ENCODE measurements at places on chromosomes 2 and 18. TPM values are rescaled to one million over a fixed set of nuclear protein-coding genes. Genes with fewer than 3 reads are reported as not detected.

GRCh38 chr2:174835797-174836255 lies 71.6 kb upstream of the CHRNA1 start:
- no peaks in the 10 kb centered on the region for H3K36me3 ChIP-seq
- no peak overlapping the region for H3K27ac ChIP-seq
- H3K4me1 ChIP-seq = no peaks in the 10 kb centered on the region
- H3K27me3 ChIP-seq = no peaks in the 10 kb centered on the region
- no peak overlapping the region for H3K4me3 ChIP-seq

- no peaks in the 10 kb centered on the region for H3K36me3 ChIP-seq
- no peak overlapping the region for H3K4me3 ChIP-seq
- peak; percentile 28 for DNase-seq
- no peak overlapping the region for H3K27ac ChIP-seq
Measured at GRCh38 chr2:111200333-111200881, 79.7 kb downstream of the BCL2L11 start.

DNA sequence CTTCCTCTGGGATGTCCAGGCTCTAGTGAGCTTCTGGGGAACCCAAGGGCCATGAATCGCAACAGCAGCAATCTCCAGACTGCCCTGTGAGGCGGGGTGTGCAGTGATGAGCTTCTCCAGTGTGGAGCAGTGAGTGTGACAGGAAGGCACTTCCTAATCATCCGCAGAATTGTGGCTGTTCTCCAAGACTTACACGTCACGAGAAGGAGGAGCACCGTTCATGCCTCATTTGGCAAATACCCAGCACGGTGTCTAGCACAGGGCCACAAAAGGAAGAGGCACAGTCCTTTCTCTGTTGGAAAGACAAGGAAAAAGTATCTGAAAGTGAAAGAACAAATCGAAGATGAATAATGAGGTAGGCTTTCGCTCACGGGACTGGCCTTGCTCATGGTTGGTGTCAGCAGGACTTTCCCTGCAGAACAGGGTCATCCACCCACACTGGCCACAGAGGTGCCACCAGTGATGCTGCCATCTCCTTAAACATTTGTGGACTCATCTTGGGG lies 125.1 kb upstream of the HAAO start:
- no peaks in the 10 kb centered on the region for H3K27me3 ChIP-seq
- no peaks in the 10 kb centered on the region for H3K4me1 ChIP-seq
- H3K27ac ChIP-seq = peak overlapping the region; percentile 4
- no peak overlapping the region for H3K4me3 ChIP-seq
- DNase-seq = no peak

- H3K27ac ChIP-seq = no peak overlapping the region
- no peaks in the 10 kb centered on the region for H3K36me3 ChIP-seq
- DNase-seq = no peak
- H3K4me3 ChIP-seq = no peak overlapping the region
Measured at GRCh38 chr2:240768216-240768615, 51.8 kb downstream of the KIF1A start.

DNA sequence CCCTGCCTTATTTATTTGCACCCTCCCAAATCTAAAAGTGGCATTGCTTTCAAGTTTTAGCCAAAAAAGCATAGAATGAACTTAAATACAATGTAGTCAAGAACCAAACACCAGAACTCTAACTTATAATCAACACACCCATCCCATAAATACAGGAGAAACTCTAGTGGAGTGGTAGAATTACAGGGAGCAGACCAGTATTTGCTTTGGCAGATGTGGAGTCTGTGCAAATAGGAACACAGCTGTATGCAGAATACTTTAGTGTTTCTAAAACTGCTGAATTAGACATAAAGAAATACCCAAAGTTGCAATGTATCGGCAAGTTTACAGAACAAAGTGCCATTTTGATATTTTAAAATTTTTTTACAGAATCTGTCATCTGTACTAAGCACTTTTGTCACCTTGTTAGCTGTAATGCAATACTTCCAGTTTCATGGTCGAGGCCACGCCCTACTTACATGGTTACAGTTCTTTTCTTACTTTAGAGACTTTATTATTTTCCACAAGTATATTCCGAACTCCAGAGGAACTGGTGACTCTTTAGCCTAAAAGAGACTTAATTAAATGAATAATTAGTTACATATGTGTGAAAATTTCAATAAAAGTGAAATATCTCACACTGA lies 23.7 kb upstream of the COL5A2 start:
- no peak overlapping the region for H3K27ac ChIP-seq
- H3K27me3 ChIP-seq = no peaks in the 10 kb centered on the region
- H3K4me3 ChIP-seq = no peak overlapping the region
- no peaks in the 10 kb centered on the region for H3K4me1 ChIP-seq
- no peak for DNase-seq
- no peaks in the 10 kb centered on the region for H3K36me3 ChIP-seq

DNA sequence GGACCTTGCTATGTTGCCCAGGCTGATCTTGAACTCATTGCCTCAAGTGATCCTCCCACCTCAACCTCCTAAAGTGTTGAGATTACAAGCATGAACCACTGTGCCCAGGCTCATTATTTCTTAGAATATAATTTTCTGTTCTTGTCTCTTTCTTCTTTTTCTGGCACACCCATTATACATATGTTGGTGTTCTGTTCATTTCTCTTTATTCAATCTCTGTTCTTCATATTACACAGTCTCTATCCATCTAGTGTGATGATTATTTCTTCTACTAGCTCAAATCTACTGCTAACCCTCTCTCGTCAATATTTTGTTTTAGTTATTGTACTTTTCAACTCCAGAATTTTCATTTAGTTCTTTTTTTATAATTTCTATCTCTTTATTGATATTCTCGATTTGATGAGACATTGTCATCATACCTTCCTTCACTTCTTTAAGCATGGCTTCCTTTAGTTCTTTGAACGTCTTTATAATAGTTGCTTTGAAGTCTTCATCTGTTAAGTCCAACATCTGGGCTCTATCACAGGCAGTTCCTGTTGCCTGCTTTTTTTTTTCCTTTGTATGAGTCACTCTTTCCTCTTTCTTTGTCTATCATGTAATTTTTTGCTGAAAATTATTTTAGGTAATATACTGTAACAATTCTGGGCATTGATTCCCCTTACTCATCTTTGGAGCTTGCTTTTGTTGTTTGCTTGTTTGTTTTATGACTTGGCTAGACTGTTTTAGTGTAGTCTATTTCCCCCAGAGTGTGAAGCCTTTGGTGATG lies 196.4 kb upstream of the NABP1 start:
- DNase-seq = no peak
- H3K4me1 ChIP-seq = no peaks in the 10 kb centered on the region
- no peak overlapping the region for H3K27ac ChIP-seq
- peak overlapping the region; percentile 24 for H3K4me3 ChIP-seq
- H3K27me3 ChIP-seq = no peaks in the 10 kb centered on the region

DNA sequence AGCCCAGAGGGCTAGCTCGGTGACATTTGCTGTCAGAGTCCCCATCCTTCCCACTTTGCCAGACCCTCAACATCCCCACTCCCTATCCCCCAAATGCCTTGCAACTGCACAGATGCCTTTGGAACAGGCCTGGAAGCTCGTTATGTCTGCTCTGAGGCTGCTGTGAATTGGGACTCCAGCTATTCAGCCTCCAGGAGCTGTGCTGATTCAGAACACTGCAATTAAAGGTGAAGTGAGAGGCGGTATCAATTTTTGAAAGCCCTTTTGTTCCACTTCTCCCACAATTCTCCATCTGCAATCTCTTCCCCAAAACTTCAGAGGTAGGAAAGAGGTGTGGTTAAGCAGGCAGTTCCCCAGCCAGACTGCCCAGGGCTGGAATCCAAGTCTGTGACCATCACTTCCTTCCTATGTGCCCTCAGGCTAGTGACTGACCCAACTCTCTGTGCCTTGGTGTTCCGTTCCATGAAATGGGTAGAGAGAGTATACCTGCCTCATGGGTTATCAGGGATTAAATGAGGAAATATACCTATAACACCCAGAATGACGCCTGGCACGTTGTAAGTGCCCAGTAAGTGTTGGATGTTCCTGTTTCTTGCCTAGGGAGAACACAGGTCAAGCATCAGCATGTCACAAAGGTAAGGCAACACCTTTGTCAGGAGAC lies 17.5 kb downstream of the NOSTRIN start:
- H3K27ac ChIP-seq = no peak overlapping the region
- no peaks in the 10 kb centered on the region for H3K36me3 ChIP-seq
- peaks cover 8% of the 10 kb centered on the region for H3K4me1 ChIP-seq
- DNase-seq = no peak

GRCh38 chr2:196068271-196069209 lies at the start of gene DNAH7:
TSS of gene DNAH7 (minus strand) at chr2:196068837. CDS start at chr2:196068711, 126 bp downstream.
- no peaks in the 10 kb centered on the region for H3K27me3 ChIP-seq
- peaks cover 5% of the 10 kb centered on the region for H3K4me1 ChIP-seq
- H3K36me3 ChIP-seq = no peaks in the 10 kb centered on the region
- no peak within 1 kb of the TSS for H3K27ac ChIP-seq

The CYP26B1 gene
- total RNA-seq = 0.47 TPM

The NPPC gene
- 0.47 TPM for total RNA-seq

Data from liver (tissue), 10 donors.